ENCODE measurements at places on chromosomes 13 and 19. TPM values are rescaled to one million over a fixed set of nuclear protein-coding genes. Genes with fewer than 3 reads are reported as not detected.

The ZNF536 gene
- total RNA-seq = not detected

The POLD1 gene
- 162 TPM for total RNA-seq

The CLASRP gene
- total RNA-seq = 105 TPM

The IZUMO4 gene
- 9.5 TPM for total RNA-seq

The STARD13 gene
- total RNA-seq = 2.0 TPM

The KCNN4 gene
- 98.7 TPM for total RNA-seq

The HIPK4 gene
- not detected for total RNA-seq

The KLC3 gene
- 0.18 TPM for total RNA-seq

The ELSPBP1 gene
- not detected for total RNA-seq

The NALCN gene
- total RNA-seq = not detected

The TEX101 gene
- not detected for total RNA-seq

The ZNF850 gene
- 4.7 TPM for total RNA-seq

The RASAL3 gene
- total RNA-seq = 107 TPM

The ZNF66 gene
- 8.1 TPM for total RNA-seq

The RNF17 gene
- not detected for total RNA-seq

The SNRNP70 gene
- 259 TPM for total RNA-seq

The NKG7 gene
- total RNA-seq = 332 TPM

The SMAD9 gene
- total RNA-seq = not detected

The SELENOV gene
- not detected for total RNA-seq

The TLE2 gene
- total RNA-seq = 2.2 TPM

The ZNF418 gene
- 2.1 TPM for total RNA-seq

The IGFL2 gene
- total RNA-seq = 0.46 TPM

The KLK12 gene
- total RNA-seq = not detected

The CBARP gene
- 3.7 TPM for total RNA-seq

The ZNF570 gene
- total RNA-seq = 2.6 TPM

The SLC35E1 gene
- 56.0 TPM for total RNA-seq

The NAT14 gene
- 20.2 TPM for total RNA-seq

The ADAT3 gene
- 9.1 TPM for total RNA-seq

The ZNF324B gene
- 9.6 TPM for total RNA-seq

The UBE2L5 gene
- total RNA-seq = not detected

The CYSLTR2 gene
- total RNA-seq = 3.7 TPM

The ZAR1L gene
- total RNA-seq = not detected

The DPF1 gene
- total RNA-seq = 3.4 TPM

The CCDC8 gene
- not detected for total RNA-seq

The SIGLEC5 gene
- total RNA-seq = not detected

The MEIOSIN gene
- total RNA-seq = not detected

The ZIC2 gene
- not detected for total RNA-seq

The ZNF229 gene
- total RNA-seq = 0.25 TPM

The LGALS13 gene
- total RNA-seq = not detected

The ZNF69 gene
- total RNA-seq = 1.1 TPM

The ICAM1 gene
- total RNA-seq = 75.3 TPM

The ADAMTS10 gene
- 0.80 TPM for total RNA-seq

The ZNF582 gene
- 1.4 TPM for total RNA-seq

The ZNF99 gene
- not detected for total RNA-seq

The GAPDHS gene
- not detected for total RNA-seq

The FXYD5 gene
- total RNA-seq = 271 TPM

The KLK2 gene
- total RNA-seq = 0.44 TPM

The ZNF610 gene
- 0.50 TPM for total RNA-seq

The FFAR1 gene
- 0.09 TPM for total RNA-seq
